ENCODE measurements at places on chromosomes 5 and 9.

DNA sequence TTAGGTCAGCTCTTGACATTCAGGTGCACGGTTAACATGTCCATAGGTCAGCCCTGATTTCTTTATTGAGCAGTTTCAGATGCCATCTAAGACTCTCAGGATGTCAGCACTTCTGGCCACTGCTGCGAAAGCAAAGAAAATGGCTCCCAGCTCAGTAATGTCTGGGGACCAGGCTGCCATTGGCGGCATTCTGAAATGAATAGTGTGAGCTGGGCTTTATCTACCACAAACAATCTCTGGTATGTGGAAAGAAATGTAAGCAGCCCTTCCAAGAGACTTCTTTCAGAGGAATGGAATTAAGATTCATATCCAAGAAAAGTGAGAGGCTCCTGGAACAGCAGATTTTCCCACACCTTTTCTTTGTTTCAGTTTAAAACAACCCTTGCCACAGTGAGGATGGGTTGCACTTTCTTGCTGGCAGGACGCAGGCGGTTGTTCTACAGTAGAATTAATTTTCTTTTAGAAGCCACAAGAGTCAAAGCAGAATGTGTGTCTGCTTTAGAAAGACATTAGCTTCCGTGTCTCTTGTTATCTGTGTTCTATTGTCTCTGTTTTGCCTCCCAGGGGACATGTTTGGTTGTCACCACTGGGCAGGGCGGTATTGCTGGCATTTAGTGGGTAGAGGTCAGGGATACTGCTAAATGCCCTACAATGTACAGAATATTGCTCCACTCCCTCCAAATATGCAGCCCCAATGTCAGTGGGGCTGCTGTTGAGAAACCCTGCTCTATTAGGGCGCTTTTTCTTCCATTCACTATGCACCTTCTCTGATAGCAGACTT is 149.9 kb upstream of the ANKH start:
- DNase-seq: no peak

- DNase-seq: no peak
Measured at GRCh38 chr9:69877852-69878514, 57.4 kb downstream of the CFAP95 start.

- no peak for DNase-seq
Measured at GRCh38 chr5:15376803-15377202, 123.2 kb upstream of the FBXL7 start.

DNA sequence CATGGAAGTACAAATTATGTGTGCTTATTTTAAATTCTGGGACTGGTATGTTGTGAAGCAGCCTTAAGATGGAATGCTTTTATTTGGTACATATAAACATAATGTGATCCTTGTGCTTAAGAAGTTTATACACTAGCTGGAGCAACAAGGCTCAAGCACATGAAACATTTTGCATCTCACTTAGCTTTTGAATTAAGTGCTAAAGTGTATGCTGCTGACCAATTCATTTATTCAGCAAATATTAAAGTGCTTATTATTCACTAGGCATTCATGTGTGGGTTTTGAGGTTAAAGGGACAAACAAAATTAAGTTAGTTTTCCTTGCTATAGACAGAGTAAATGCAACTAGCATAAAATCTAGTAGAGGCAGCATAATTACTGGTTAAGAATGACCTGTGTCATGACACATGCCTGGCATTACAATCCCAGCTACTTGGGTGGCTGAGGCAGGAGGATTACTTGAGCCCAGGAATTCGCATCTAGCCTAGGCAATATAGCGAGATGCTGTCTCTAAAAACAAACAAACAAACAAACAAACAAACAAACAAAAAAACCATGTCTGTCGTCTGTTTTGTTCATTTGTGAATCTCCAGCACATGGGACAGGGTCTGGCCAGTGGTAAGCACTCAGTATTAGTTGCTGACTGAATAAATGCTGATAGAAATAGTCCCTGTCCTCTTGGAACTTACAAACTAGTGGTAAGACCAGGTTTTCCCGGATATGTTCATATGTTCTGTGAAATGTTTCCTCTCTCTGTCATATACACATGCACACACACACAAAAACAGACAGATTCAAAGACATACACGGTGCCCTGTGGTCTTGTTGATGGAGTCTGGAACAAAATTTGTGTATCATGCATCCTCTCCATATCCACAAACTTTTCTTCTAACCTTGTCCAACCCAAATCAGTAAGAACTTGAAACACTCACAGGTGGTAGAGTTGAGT is 41.9 kb upstream of the TNFAIP8 start:
- DNase-seq: no peak

DNA sequence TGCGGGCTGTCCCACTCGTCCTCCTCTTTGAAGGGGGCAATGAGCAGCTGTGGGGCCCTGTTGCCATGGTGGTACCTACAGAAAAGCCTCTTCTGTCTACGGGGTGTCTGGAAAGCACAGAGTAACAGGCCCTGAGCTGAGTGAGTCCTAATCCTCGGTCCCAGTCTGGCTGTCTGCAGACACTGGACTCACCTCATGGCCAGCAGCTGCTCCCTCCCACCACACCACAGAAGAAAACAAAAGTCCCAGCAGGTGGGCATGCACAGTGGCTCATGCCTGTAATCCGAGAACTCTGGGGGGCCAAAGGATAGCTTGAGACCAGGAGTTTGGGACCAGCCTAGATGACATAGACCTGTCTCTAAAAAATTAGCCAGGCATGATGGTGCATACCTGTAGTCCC is 19.9 kb downstream of the P4HA2 start:
- DNase-seq: no peak
